ENCODE measurements at places on chromosomes 7 and 10. TPM values are rescaled to one million over a fixed set of nuclear protein-coding genes. Genes with fewer than 3 reads are reported as not detected.

GRCh38 chr7:24793982-24794648 lies 36.9 kb upstream of the GSDME start:
- H3K27me3 ChIP-seq: no peaks in the 10 kb centered on the region
- H3K4me1 ChIP-seq: no peaks in the 10 kb centered on the region
- DNase-seq: no peak
- H3K4me3 ChIP-seq: no peak overlapping the region

GRCh38 chr7:138916731-138917130 lies 64.5 kb downstream of the KIAA1549 start:
- H3K27ac ChIP-seq: no peak overlapping the region
- DNase-seq: no peak
- H3K4me3 ChIP-seq: no peak overlapping the region

DNA sequence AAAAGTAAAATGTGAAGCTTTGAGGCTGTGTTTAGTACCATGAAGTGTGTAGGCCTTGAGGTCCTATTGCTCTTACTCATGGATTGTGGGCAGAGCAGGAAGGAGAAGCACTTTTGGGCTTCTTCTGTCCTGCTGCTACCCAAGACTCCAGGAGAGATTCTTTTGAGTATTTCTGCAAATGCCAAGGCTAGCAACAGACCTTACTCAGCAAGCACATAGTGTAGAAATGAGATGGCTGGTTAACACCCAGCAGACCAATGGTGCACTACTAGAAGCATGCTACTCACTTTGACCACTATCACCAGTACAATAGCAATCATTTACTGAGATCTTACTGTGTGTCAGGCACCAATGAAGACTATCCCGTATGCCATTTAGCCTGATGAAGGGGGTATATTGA lies 3.2 kb downstream of the PLPP4 start:
- no peak overlapping the region for H3K4me3 ChIP-seq
- no peaks in the 10 kb centered on the region for H3K36me3 ChIP-seq
- DNase-seq: no peak
- H3K27me3 ChIP-seq: peaks cover 14% of the 10 kb centered on the region

DNA sequence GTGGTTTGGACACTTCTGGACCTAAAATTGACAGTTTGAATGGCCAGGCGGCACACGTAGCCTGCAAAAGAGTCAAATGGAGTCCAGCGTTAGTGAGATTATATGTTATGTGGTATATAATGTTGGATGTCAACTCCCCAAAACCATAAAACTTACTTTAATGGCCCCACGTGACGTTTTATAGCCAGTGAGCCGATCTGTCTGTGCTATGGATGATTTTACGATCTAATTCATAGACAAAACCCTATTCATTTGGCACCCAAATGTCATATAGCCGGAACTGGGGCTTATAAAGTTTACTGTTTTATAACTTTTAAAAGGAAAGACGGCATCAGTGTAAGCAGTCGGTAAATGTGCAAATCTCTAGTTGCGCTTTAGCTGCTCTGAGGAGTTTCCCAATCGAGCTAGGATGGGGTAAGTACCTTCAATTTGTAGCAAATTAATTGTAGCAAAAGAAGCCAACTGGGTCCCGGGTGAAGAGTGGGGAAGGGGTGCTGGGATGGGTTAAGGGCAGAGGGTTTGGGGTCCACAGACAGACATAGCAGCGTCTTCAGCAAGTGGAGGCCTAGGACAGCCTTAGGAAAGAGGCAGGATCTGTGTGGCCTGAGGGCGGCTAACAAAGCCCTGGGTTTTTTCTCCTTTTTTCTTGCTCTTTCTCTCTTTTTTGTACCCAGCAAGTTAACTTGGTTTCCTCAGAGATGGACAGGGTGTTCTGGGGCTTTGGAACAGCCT lies 3.2 kb downstream of the HOXA5 start:
- H3K27ac ChIP-seq: no peak overlapping the region
- no peak overlapping the region for H3K4me3 ChIP-seq
- H3K27me3 ChIP-seq: peaks cover 21% of the 10 kb centered on the region
- no peak for DNase-seq
- H3K36me3 ChIP-seq: no peaks in the 10 kb centered on the region

DNA sequence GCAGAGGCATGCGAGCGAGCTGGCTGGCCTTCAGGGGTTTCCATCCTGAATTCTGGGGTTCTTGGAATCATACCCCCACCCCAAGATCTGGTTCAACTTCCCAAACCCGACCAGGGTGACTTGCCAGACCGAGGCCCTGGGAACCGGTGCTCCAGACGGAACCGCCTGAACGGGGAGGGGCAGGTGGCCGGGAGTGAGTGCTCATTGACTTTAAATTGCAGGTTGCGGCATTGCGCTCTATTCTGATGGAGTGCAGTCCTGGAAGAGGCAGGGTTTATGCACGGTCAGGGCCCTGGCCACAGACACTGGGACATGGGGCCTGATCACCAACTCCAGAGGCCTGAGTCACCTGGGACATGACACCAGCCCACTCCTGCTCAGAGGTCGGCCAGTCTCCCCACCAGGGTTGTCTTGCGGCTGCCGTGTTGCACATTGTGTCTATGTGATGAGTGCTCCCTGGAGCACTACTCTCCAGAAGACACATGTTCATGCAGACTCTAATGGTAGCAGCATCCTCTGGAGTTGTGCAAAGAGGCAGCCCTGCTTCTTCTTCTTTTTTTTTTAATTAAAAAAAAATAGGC lies 5.8 kb upstream of the DDIT4 start:
- H3K27me3 ChIP-seq: no peaks in the 10 kb centered on the region
- no peak for DNase-seq
- H3K4me3 ChIP-seq: no peak overlapping the region

- no peaks in the 10 kb centered on the region for H3K36me3 ChIP-seq
- no peak for DNase-seq
- H3K27ac ChIP-seq: no peak overlapping the region
- no peaks in the 10 kb centered on the region for H3K27me3 ChIP-seq
Measured at GRCh38 chr7:154783281-154783909, 219.5 kb downstream of the PAXIP1 start.

- H3K27me3 ChIP-seq: no peaks in the 10 kb centered on the region
- H3K36me3 ChIP-seq: no peaks in the 10 kb centered on the region
- no peaks in the 10 kb centered on the region for H3K4me1 ChIP-seq
- no peak for DNase-seq
- H3K27ac ChIP-seq: no peak overlapping the region
Measured at GRCh38 chr10:116096526-116096925, 176.5 kb downstream of the GFRA1 start.

DNA sequence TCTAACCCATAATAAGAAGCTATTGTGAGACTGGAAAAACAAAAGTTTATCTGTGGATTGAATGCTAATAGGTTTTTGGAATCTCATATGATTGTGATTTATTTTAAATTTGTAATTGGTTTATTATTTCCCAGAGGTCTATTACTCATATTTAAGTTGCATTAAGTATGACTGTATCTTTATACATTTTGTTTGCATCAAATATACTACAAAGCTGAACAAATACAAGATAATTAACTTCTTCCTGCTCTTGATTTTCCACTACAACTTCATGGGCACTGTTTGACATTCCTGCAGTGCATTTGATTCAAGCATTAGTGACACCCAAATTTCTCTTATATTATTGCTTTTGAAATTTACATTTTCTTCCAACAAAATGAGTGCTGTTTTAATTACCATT lies 303.8 kb upstream of the LRRTM3 start:
- no peak overlapping the region for H3K27ac ChIP-seq
- H3K36me3 ChIP-seq: no peaks in the 10 kb centered on the region
- H3K27me3 ChIP-seq: no peaks in the 10 kb centered on the region
- DNase-seq: no peak
- H3K4me3 ChIP-seq: no peak overlapping the region
- H3K4me1 ChIP-seq: no peaks in the 10 kb centered on the region

DNA sequence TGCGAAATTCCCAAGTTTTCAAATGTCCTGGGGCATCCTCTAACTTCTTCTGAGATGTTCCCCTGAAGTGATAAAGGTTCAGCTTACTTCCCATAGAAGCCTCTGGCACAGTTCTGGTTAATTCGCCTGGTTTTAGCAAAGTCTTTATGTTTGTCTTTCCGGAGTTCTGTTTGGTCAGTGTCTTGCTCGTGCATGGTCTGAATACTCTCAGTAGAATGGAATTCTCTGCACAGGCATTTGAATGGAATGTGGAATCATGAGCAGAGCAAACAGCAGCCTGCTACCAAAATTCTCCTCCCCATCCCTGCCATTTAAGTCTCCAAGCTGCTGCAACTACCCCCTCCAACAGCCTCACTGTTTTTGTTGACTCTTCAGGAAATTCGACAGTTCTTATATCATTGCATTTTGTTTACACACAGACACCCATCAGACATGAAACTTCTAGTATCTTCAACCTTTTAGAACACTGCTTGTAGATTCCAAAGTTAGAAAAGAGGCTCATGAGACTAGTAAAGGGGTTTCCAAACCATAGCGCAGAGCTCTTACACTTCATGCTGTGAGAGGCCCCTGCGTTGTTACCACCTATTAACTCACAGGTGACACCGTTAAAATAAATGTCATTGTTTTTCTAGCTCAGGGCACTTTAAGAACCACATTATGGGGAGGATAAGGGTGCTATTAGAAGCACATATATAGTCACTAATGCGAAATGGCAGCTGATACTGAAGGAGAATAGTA lies 129.7 kb downstream of the PLCE1 start:
- H3K27me3 ChIP-seq: no peaks in the 10 kb centered on the region
- no peak overlapping the region for H3K4me3 ChIP-seq
- H3K4me1 ChIP-seq: no peaks in the 10 kb centered on the region
- H3K27ac ChIP-seq: no peak overlapping the region
- DNase-seq: no peak

DNA sequence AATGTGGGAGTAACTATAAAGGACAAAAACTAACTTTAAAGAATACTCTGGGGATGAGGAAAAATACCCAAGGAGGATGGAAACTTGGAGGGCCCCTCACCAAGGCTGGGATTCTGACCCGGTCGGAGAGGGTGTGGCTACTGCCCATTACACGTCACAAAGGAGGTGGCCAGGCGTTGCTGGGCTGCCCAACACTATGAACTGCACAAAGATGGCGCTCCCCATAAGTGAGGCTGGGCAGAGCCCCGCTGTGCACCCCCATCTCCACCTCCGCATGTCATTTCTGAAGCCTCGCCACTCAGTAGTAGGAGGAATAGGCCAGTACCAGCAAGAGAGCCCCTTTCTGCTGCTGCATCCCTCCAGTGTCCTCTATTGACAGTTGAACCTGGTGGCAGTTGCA lies 290.1 kb upstream of the ZNF32 start:
- H3K36me3 ChIP-seq: no peaks in the 10 kb centered on the region
- no peaks in the 10 kb centered on the region for H3K4me1 ChIP-seq
- no peak overlapping the region for H3K27ac ChIP-seq

SAP25 gene
- 47.4 TPM for total RNA-seq

GIMAP2 gene
- 95.1 TPM for total RNA-seq

UNCX gene
- total RNA-seq: not detected

MSMB gene
- not detected for total RNA-seq

OR2A1 gene
- total RNA-seq: not detected

FRAT2 gene
- total RNA-seq: 28.0 TPM

Data from CD4-positive, CD25-positive, alpha-beta regulatory T cell (primary cell).